ENCODE measurements at places on chromosomes 13 and 19.

DNA sequence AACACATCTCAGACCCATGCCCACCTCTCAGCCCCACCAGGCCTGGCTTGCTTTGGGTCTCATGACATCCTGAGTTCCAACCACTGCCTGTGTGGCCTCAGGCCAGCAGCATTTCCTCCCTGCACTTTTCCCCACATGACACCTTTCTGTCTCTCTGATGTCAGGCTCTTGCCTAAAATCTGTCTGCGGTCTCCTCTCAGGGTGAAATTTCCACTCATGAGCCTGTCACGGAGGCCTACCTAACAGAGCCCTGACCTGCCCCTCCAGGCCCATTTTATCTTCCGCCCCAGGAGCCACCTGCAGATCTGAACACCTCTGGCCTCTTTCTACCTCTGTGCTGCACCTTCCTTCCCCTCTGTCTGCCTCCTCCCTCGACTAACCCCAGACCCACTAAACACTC lies 93.5 kb downstream of the ZDHHC20 start:
- no peak for DNase-seq

GRCh38 chr19:1262623-1263123 lies 6.5 kb upstream of the CIRBP start:
- no peak for DNase-seq

DNA sequence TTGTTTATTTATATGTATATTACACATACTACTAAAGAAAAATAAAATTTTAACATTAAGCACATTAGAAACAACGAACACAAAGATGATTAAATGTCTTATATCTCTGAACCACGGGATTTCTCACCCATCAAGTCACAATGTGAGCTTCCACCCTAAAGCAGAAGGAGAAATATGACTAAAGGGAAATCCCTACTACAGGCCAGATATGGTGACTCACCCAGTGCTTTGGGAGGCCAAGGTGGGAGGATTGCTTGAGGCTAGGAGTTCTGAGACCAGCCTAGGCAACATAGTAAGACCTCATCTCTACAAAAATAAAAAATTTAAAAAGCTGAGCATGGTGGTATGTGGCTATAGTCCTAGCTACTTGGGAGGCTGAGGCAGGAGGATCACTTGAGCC lies 24.6 kb downstream of the DCT start:
- no peak for DNase-seq

DNA sequence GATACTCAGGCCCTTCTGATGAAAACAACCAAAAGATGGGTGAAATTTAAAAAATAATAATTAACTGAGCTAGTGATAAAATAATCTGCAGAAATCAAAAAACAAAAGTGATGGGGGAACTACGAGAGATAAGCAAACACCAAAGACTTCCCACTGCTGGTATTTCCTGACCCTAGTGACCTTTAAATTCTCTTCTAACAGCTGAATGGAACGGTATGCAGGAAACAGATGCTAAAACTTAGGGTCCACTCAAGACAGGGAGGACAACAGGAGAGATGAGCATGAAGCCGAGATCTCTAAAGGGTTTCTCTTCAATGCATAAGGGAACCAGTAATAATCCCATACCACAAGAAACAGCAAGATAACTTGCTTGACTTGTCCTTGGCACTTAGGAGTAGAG lies 50.8 kb downstream of the USP12 start:
- DNase-seq, result no peak

- DNase-seq, result no peak
These were observed 26.4 kb upstream of the CD70 start for GRCh38 chr19:6617374-6617773.

DNA sequence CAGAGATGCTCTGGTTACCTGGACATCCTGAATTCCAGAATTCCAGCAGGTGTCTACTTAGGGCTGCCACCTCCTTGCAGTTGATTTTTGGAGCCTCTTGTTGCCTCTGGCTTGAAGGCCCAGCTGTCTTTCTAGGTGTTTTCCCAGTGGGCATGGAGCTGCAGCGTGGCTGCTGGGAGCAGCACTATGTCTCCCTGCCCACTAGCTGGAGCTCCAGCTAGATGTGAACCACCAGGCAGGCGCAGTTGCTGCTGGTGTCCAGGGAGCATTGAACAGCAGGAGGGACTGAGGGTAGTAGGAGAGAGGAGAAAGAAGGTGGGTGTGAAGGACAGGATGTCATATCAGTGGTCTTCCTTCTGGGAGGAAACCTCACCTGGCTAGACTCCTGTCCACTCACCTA lies 9.9 kb upstream of the SELENOW start:
- peak; percentile 13 for DNase-seq

GRCh38 chr13:76991432-76991795 lies 467 bp upstream of the CLN5 start:
- DNase-seq, result no peak

- peak; percentile 84 for DNase-seq
These were observed 12.3 kb upstream of the SLC35E1 start for GRCh38 chr19:16584248-16585093.

- DNase-seq, result no peak
These were observed 1071.3 kb upstream of the MIR17HG start for GRCh38 chr13:90276216-90276615.

- no peak for DNase-seq
These were observed 118.2 kb downstream of the MIPEP start for GRCh38 chr13:23770973-23771372.

- no peak for DNase-seq
These were observed 89.7 kb upstream of the SIAH3 start for GRCh38 chr13:45941261-45941660.

DNA sequence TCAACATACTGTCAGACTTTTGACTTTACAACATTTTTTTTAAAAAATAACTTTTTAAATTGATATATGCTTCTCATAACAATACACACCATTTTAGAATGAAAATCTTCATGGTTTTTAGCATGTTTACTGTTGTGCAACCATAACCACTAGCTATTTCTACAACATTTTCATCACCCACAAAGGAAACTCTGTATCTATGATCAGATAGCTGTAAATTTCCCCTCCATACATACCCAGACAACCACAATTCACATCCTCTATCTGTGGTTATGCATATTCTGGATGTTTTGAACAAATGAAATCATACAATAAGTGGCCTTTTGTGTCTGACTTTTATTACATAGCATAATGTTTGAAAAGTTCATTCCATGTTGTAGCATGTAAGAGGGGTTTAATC lies 1666.0 kb downstream of the EFNB2 start:
- DNase-seq, result no peak

- DNase-seq, result peak; percentile 61
These were observed 1.3 kb downstream of the ICAM5 start for GRCh38 chr19:10290876-10291553.

- DNase-seq, result no peak
These were observed 758 bp upstream of the TECR start for GRCh38 chr19:14528419-14529253.

DNA sequence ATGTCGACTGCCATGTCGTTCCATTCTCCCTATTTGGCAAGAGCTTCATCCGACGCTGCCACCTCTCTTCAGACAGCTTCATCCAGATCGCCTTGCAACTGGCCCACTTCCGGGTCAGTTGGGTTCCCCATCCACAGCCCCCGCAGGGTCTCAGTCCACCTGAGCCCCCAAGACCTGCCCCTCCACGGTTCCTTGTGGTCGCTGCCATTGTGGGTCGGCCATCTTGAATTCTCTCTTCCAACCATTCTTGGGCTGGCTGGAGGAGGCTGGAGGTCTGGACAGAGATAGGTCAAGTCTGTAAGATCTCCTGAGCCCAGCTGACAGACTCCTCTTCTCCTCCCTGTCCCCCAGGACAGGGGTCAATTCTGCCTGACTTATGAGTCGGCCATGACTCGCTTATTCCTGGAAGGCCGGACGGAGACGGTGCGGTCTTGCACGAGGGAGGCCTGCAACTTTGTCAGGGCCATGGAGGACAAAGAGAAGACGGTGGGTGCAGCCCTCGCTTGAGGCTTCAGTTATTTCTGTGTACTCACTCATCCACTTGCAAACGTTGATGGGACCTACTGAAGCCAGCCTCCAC lies 19.5 kb downstream of the CPT1C start:
- no peak for DNase-seq

DNA sequence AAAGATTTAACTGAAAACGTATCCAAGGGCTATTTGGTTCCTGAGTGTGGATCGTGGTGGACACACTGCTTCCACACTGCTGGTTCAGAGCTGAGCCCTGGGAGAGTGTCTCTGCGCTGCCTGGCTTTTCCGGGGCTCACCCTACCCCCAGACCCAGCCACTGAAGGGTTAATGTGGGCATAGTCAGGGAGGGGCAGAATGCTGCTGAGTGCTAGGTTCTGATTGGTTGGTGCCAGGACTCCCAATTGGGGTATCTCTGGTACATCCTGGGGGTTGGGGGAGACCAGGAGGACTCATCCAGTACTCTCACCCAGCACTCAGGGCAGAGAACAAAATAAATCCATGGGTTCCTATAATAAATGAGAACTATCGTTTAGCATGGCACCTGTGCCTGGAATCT lies 142.3 kb downstream of the CACNA1A start:
- DNase-seq, result no peak

DNA sequence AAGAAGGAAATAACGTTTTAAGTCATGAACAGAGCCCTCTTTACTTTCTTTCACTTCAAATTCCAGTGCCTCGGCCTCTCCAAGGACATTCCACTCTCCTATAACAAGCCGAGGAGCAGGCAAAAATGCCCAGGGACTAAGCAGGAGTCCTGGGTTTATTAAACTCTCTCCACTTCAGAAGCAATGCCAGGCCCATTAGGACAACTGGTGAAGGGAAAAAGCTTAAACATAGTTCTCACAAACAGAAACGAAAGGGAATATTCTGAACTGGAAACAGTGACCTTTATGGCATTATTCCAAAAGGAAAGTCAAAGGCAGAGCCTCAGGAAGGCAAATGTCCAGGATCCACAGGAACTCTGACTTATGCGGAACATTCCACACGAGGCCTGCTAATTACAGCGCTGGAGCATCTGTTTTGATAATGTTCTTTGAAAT lies 30.9 kb upstream of the MED4 start:
- DNase-seq, result no peak

GRCh38 chr19:47475465-47475864 lies 3.8 kb upstream of the SLC8A2 start:
- DNase-seq, result no peak

DNA sequence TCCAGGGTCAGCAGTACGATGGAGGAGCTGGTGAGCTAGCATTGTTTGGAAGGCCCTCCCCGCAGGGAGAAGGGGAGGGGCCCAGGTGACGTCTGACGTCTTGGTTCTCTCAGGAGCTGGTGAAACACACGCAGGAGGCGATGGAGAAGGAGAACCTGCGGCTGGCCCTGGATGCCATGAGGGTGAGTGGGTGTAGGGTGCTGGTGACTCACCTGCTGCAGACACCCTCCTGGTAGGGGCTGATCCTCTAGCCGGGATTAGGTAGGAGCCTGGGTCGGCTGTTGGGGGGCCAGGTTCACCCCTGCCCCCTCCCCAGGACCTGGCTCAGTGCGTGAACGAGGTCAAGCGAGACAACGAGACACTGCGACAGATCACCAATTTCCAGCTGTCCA lies 55.8 kb downstream of the VAV1 start:
- no peak for DNase-seq

DNA sequence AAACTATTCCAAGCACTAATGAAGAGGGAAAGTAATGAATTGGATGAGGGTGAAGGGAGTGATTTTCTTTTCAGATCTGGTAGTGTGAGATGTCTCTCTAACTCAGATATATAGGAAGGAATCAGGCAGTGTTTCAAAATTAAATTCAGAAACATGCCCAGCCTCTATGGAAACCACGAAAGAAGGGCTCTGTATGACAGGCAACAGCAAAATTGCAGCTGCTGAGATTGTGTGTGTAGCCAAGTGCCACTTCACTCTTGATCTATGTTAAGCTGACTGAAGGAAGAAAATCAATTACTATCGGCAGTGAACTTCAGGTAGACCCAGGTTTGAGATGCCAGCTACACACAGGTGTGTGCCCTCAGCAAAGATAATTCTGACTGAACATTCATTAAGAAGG lies 387.4 kb downstream of the PCDH9 start:
- DNase-seq, result no peak

DNA sequence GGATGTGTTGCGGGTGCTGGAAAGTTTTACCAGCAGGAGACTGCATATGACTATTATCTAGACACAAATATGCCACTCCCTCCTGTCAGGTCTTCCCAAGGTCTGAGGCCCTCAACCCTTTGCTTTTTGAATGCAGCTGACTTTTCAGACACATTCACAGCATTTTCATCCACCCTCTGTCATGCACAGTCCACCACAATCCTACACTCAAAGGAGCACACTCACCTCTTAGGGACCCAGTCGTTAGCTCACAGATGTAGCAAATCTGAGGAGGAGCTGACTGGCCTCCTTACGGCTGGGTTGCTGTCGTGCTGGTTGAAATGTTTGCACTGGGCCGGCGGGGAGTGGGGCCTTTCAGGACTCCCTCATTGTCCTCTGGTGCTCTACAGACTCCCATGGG lies 479.4 kb downstream of the IRS2 start:
- DNase-seq, result no peak

- no peak for DNase-seq
These were observed 847.2 kb upstream of the GPC6 start for GRCh38 chr13:92379371-92379770.

DNA sequence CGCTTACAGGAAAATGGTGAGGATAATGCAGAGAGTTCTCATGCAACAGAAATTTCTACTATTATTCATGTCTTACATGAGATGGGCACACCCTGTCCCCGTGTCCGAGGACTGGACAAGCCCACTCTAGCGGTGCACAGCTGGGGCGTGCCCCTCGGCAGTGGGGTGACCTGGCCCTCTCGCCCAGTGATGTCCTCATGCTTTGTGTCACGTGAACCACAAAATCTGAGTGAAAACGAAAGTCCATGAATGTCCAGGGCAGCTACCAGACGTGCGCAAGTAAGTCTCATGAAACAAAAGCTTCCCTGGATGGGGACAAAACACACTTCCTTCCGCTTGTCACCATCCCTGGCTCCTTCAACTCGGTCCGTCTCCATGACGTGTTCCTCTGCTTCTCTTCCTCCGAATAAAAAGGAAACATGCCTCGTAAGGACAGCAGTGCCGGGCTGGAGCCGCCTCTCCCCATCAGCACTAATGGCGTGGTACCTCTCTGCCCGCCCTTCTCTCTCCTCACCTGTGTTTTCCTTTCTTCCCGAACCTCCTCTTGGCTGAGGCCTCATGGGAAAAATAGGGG lies 45.6 kb downstream of the ANKRD10 start:
- DNase-seq, result no peak

GRCh38 chr13:35866801-35867200 lies 264.4 kb downstream of the DCLK1 start:
- DNase-seq, result no peak

DNA sequence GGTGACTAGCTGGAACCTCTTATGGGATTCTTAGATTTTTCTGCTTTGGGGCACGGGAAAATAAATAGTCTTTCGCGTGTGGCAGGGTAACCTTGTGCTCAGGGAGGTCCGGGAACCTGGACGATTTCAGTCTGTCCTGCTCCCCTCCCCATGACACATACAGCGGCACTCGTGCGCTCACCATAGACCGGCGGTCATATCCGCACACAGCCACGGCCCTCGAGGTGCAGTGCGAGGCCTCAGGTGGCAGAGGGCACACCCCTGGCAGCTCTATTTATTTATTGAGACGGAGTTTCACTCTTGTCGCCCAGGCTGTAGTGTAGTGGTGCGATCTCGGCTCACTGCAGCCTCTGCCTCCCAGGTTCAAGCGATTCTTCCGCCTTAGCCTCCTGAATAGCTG lies 3.0 kb downstream of the ONECUT3 start:
- DNase-seq, result no peak

GRCh38 chr13:106986687-106987426 lies 418.9 kb upstream of the ARGLU1 start:
- peak; percentile 42 for DNase-seq
